CD4-positive, alpha-beta T cell treated with Interleukin-6 for 4 hours (primary cell): ENCODE measurements at places on chromosomes 2 and 18.
A peak's percentile ranks its signal among the peaks of the same experiment; 100 is the strongest.

- no peak for DNase-seq
Observed at GRCh38 chr2:46826569-46827245, 88.9 kb downstream of the MCFD2 start.

DNA sequence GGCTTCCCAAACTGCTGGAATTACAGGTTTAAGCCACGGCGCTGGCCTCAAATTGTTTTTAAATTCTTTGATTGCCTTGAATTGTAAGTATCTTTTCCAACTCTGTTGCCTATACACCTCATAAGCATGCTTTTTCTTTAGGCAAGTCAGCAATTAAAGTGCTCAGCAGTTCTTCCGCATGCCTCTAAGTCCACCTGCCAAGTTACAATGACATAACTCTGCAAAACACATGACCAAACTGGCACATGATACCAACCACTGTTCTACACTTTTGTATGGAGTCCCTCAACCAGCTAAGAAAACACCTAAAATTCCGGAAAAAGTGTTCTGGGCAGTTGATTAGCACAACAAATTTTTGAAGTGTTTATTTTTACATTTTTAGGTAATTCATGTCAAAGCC lies 5.1 kb downstream of the TXNL4A start:
- no peak for DNase-seq

GRCh38 chr2:154568413-154568812 lies 130.1 kb upstream of the KCNJ3 start:
- no peak for DNase-seq

DNA sequence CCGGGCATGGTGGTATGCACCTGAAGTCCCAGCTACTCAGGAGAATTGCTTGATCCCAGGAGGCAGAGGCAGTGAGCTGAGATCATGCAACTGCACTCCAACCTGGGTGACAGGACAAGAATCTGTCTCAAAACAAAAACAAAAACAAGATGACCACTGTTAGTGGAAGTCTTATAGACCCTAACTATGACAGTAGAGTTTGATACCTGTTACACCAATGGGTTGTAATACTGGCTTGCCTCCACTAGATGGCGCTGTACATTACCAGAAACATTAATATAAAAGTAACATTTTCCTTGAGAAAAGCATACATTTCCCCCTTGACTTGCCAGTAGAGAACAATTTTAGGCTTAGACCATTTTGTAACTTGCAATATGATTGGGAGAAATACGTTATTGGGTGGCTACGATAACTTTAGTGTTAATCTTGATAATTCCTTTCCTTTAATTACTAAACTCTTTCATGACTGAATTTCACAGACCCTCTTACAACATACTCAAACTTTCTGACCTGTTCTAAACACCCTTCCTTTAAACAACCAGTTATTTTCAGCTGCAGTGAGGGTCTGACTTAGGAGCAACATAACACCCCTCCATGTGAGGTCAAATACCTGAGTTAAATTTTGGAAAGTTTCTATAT lies 19.5 kb downstream of the SLC25A52 start:
- peak; percentile 61 for DNase-seq

DNA sequence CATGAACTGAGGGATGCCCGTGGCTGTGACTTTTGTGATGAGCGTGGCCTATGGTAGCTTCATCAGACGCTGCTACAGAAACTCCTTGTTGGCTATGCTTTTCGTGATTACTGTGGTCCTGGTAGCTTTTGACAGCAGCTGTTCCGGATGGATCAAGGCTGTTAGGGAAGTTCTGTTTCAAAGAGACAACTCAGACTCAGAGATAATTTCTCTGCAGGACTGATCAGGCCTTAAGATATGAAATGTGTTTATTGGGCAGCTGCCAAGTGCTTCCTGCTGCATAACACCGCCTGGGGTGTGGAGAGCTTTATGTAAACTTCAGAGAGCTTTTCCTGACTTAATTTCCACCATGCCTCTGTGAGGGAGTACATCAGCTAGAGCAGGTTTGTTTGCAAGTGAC lies 243.8 kb downstream of the TSN start:
- no peak for DNase-seq
